GOT3 (cell line): ENCODE measurements at places on chromosomes 16 and 17.

DNA sequence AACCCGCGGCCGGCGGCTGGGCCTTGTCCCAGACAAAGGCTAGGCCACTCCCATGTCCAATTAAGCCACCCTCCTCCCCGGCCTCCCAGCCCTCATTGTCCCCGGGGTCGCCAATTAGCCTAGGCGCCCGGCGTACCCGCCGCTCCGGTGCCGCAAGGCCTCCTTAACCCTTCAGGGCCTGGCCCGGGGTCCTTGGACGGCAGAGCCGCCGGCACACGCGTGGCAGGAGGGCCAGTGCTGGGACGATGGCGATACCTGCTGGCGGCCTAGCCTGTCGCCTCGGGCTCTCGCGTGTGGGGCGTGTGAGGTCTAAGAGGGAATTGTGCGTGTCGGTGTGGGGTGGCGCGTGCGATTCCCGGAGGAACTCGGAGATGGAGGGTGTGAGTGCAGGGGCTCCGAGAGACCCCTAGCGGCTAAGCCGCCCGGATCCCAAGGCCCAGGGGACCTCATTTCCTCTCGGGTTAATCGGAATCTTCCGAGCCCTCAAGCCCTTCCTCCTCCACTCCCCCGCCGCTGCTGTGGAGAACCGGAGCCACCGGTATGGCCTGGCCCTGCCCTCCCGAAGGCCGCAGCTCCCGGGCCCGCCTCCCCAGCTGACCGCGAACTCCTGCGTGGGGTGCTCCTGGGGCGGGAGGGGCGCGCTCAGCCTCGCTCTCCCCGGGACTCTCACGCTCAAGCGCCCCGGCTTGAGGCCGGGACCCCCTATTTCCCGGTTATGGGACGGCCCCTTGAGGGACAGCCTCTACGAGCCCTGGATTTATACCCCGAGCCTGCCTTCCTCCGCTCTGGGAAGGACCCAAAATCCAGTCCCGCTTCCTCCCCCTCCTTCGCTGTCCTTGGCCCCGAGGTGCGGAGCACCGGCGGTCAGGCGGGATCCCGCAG lies 11.9 kb downstream of the TBX2 start:
- DNase-seq: no peak

GRCh38 chr17:43169561-43170139 lies 1.4 kb upstream of the NBR1 start:
- DNase-seq: no peak

- DNase-seq: no peak
Measured at GRCh38 chr16:2798723-2799204, 494 bp downstream of the PRSS41 start.

DNA sequence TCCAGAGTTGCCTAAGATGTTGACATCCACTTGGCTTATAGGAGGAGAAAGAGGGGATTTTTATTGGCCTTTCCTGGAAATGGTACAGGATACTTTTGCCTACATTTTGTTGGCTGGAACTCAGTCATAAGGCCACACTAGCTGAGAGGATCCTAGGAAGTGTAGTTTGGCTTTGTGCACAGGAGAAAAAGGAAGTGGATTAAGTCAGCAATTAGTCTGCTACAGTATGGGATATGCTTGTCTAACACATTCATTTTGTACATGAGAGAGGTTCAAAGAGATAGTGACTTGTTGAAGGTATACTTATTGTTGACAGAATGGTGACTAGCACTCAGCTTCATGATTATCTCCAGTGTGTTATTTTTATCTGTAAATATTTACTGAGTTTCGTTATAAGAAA lies 10.3 kb downstream of the UTP18 start:
- DNase-seq: no peak

GRCh38 chr17:43907998-43908721 lies 824 bp upstream of the MPP2 start:
- DNase-seq: no peak

DNA sequence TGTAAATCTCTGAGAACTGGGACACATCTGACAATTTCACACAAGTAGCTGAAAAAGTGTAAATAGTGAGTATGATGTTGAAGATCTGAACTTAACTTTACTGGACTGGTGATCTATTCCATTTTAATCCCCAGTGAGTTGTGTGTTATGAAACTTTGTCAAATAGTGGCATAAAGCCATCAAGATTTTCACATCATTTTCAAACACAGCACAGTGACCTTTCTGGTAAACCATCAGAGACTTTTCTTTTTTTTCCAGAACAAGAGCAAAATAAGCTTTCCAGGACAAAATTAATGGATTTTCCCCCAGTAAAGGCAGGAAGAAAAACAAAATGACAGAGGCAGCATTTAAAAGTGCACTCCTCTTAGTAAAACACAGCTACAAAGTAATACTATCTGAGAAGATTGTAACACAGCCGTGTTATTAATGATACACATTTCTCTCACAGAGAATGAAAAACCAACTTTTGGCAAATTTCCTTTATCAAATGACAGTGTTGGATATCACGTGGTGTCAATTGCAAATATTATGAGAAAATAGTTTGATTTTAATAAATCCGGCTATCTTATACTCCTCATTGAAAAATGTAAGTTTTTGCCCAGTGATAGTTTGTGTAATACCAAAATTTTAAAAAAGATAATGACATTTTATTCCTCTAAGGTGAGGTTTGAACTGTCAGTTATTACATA lies 16.8 kb upstream of the COL1A1 start:
- DNase-seq: no peak

GRCh38 chr16:75048530-75048929 lies 49.7 kb downstream of the ZNRF1 start:
- DNase-seq: no peak

DNA sequence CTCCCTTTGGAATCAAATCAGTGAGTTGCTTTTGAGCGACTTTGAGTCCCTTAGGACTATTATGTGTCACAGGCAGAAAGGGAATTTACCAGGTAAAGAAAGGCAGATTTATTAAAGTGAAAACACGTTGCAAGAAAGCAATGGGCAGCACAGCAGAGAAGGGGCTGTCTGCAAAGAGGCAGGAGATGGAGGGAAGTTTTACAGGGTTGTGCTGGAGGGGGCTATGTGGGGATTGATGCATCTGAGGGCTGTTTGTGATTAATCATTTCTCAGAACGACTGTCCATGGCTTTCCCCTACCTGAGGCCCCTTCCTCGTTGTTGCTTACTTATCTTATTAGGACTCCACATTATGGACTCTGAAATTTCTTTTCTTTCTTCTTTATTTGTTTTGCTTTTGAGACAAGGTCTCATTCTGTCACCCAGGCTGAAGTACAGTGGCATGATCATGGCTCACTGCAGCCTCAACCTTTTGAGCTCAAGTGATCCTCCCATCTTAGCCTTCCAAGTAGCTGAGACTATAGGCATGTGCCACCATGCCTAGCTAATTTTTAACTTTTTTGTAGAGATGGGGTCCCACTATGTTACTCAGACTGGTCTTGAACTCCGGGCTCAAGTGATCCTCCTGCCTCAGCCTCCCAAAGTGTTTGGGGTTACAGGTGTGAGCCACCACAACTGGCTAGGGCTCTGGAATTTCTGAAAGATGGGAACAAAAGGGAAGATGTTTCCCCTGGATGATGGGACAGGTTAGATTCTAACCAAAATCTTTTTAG lies 5.5 kb downstream of the WWP2 start:
- no peak for DNase-seq

DNA sequence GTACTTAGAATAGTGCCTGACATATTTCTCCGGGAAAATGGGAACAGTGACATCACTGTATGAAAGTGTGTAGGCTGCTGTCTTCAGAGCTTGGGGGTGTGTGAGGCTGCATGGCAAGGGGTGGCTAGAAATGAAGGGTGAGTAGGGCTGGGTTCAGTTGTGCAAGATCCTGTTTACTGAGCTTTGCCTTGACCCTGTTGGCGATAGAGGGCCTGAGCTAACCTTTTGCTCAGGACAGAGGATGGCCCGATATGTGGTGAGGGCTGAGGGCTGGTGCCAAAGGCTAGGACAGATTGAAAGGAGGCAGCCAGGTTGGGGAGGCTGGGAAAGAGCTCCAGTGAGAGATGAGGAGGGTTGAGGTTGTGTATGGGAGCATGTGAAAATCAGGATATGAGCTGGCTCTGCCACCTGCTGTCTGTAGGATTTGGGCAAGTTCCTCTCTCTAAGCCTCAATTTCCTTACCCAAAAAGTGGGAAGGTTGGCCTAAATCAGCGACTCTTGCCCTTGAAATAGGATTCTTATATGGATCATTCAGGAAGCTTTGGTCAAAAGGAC lies 6.0 kb upstream of the CCL1 start:
- no peak for DNase-seq

- no peak for DNase-seq
Measured at GRCh38 chr16:82801361-82801760, 174.6 kb downstream of the CDH13 start.

GRCh38 chr17:79132271-79133064 lies 57.8 kb downstream of the ENGASE start:
- DNase-seq: no peak

GRCh38 chr17:15078570-15078969 lies 186.6 kb downstream of the PMP22 start:
- no peak for DNase-seq

DNA sequence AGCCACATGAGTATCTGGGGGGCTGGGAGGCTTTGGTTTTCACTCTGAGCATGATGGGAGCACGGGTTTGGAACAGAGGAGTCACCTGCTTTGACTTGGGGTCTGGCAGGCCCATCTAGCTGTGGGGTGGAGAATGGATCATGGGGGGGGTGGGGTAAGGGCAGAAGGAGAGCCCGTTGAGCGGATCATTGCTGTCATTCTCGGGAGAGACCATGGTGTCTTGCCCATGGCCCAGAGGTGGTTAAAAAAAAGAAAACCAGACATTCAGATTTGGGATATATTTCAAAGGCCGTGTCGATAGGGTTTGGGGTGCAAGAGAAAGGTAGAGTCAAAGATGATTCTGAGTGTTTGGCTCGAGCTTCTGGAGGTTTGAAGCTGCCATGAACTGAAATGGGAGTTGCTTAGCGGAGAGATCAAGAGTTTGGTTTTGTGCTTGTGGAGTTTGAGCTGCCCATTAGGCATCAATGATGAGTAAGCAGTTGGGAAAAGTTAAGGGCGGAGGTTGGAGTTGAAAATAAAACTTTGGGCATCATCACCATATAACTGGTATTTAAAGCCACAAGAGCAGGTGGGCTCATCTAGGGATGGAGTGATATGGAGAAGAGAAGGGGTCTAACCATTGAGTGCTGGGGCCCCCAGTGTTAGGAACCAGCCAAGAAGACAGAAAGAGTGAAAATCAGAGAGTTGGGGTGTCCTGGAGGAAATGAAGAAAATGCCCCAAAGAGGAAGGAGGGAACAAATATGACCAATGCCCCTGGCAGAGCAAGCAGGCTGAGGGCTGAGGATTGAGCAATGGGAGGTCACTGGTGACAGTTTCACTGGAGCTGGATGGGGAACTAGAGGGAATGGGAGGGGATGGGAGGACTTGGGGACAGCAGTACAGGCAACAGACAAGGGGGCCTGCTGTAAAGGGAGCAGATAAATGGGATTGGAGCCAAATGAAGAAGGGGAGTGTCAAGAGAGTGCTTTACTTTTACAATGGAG lies 1.9 kb downstream of the NOD2 start:
- no peak for DNase-seq

GRCh38 chr17:14058051-14058450 lies 11.3 kb upstream of the COX10 start:
- DNase-seq: no peak

DNA sequence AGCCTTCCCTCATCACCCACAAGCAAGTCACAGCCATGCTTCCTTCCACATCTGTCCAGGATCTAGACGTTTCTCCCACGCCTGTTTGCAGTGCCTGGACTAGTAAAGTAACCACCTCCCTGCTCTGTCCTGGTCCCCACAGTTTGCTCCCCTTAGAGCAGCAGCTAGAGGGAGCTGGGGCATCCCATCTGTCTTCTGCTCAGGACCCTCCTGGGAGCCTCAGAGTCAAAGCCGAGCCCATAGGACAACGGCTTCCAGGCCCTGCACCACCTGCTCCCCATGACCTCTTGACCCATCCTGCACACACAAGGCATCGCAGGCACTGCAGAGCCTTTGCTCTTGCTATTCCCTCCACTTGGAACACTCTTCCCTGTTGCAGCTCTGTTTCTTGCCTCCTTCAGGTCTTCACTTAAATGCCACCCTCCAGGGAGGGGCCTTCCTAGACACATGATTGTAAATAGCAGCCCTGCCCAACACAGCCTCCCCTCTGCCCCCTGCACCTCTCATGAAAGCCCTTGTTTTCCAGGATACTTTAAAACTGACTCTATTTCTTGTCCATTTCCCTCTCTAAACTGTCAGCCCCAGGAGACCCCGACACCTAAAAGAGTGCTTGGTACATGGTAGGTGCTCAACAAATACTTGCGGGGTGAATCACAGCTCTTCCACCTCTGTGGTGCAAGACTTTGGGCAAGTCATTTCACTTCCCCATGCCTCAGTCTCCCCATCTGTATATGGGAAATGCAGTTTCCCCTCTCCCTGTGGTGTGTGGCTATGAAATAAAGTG lies 3.1 kb downstream of the NATD1 start:
- DNase-seq: no peak

GRCh38 chr16:53281280-53281679 lies 153.0 kb upstream of the RBL2 start:
- no peak for DNase-seq

DNA sequence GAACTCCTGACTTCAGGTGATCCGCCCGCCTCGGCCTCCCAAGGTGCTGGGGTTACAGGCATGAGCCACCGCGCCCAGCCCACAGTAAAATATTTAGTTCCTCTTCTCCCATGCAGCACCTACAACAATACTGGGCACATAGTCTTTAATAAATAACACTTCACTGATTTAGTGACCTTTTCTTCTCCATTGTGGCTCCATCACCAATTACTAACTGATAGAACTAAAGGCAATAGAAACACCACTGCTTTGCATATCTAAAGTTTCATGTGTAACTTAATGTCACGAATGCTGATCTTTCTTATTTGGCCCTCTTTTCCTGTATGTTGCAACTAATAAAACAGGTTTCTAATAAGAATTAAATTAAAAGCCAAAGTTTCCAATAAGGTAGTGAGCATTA lies 38.9 kb downstream of the TRIM37 start:
- no peak for DNase-seq

DNA sequence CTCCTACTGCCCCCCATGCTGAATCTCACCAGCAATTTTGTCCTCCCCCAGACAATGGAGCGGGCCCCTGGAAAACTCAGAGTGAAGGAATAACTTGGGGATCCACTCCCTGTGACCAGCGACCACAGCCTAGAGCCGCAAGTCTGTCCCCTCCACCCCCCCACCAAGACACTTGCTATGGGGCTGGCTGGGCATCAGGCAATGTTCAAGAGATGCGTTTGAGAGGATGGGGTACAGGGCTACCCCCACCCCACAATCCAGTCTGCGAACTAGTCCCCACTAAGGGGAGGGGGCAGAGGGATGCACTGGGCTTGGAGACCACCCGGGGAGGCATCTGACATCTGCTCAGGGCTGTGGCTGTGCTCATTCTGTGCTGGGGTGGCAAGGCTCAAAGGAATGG lies 2.4 kb downstream of the PPL start:
- no peak for DNase-seq
